ENCODE measurements at places on chromosomes 2 and 18. TPM values are rescaled to one million over a fixed set of nuclear protein-coding genes. Genes with fewer than 3 reads are reported as not detected.

The KLF7 gene
- 28.9 TPM for total RNA-seq

The CGREF1 gene
- total RNA-seq, result 0.26 TPM

The STK16 gene
- 20.4 TPM for total RNA-seq

The DCDC2C gene
- 0.33 TPM for total RNA-seq

All from HT1080 (cell line).